ENCODE measurements at places on chromosomes 11 and 22.

- no peak for DNase-seq
Observed at GRCh38 chr11:78759071-78759470, 184.4 kb upstream of the NARS2 start.

DNA sequence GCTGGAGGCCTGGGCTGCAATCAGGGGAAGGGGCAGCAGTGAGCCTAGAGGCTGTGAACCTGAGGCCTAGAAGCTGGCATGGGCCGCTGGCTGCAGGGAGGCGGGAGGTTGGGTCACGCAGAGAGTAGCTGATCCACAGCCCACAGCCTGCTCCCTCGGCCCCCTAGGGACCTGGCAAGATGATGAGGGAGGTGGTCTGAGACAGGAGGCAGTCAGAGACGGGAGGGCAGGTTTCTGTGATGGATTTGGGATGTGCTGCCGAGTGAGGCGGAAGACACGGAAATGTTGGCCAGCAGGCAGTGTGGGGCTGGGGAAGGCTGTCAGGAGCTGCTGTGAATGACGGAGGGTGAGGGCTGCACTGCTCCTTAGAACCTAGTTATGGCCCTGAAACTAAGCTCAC is 22.7 kb downstream of the LRFN4 start:
- no peak for DNase-seq

DNA sequence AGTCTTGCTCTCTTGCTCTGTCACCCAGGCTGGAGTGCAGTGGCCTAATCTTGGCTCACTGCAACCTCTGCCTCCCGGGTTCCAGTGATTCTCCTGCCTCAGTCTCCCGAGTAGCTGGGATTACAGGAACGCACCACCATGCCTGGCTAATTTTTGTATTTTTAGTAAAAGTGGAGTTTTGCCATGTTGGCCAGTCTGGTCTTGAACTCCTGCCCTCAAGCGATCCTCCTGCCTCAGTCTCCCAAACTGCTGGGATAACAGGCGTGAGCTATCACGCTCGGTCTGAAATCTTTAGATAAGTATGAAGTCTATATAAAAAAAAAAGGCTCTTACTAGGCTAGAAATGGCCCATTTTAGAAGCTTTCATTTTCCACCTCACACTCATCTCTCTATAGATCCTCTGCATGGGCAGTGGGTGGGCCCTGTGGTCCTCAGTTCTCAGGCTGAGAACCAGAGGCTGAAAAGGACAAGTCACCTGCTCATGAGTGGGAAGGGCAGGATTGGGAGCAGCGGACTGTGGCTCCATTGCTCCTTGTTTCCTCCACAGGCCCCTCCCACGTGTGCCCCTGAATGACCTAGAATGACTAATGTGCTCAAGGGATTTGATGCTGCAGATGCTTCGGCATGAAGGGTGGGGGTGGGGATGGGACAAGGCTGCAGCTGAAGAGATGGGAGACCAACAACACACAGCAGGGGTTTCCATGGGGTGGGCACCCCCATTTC is 19.8 kb upstream of the PRAME start:
- DNase-seq = no peak

- DNase-seq = no peak
Observed at GRCh38 chr11:131185915-131186314, 184.5 kb upstream of the NTM start.

DNA sequence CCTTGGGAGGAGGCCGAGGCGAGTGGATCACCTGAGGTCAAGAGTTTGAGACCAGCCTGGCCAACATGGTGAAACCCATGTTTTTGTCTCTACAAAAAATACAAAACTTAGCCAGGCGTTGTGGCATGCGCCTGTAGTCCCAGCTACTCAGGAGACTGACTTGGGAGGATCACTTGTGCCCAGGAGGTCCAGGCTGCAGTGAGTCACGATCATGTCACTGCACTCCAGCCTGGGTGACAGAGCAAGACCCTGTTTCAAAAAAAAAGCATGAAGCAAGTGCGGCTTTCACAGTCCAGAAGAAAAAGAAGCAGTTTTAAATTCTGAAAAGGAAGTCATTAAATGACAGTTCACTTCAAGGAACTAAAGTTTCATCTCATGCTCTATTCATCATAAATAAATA is 7.1 kb upstream of the LTO1 start:
- no peak for DNase-seq

DNA sequence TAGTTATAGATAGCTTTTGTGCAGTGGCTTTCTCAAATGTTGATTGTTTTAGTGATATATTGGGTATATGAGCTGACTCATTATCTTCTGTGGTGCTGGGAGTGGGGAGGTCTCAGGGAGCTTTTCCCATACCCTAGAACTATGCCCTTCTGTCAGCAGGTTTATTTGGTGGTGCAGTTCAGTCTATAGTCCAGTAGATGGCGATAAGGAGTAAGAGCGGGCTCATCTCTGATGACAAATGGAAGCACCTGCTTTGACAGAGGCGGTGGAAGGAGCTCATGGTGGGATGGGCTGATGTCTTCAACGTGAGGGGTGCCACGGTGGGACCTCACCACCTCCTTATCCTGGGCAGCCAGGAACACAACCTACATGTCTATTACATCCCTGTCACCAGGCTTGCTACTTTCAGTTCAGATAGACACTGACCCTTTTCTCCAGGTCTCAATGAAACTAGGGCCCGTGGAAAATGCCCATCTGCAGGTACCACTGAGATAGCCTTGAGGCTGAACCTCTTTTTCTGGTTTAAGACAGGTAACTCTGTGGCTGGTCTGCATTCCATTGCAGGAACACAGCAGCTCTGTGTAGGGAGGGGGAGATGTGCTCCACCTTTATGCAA is 13.0 kb upstream of the OR6A2 start:
- DNase-seq = peak; percentile 68

DNA sequence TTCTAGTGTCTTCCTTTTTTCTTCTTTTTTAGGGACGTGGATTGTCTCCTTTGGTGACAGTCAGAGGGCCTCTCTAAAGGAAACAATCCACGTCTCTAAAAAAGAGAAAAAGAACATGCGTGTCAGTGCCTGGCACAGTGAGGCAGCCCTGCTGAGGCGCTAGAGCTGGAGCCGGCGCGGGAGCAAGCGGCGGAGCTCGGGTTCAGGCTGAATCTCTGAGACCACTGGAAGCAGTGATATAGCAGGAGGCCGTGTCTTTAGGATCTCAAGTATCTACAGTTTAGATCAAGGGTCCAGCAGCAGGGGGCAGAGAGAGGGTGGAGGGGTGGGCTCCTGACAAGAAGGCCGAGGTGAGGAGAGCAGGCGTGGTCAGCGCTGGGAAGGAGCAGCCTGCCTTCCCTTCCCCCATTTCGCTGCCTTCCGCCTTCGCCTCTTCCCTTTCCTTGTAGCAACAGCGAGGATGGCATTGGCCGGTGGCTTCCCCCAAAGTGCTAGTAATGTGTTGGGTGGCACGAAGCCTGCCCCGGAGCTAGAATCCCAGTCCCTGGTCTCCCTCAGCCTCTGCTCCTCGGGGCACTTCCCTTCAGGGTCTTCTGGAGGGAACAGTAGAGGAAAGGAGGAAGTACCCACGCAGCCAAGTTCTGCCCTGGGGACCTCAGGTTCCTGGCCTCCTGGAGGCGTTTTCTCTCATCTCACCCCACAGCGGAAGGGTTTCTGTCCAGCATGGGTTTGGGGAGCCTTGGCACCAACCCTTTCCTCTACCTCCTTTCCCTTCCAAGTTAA is 28.2 kb upstream of the RAB1B start:
- no peak for DNase-seq

- no peak for DNase-seq
Observed at GRCh38 chr11:103587901-103588788, 448.3 kb upstream of the DDI1 start.

DNA sequence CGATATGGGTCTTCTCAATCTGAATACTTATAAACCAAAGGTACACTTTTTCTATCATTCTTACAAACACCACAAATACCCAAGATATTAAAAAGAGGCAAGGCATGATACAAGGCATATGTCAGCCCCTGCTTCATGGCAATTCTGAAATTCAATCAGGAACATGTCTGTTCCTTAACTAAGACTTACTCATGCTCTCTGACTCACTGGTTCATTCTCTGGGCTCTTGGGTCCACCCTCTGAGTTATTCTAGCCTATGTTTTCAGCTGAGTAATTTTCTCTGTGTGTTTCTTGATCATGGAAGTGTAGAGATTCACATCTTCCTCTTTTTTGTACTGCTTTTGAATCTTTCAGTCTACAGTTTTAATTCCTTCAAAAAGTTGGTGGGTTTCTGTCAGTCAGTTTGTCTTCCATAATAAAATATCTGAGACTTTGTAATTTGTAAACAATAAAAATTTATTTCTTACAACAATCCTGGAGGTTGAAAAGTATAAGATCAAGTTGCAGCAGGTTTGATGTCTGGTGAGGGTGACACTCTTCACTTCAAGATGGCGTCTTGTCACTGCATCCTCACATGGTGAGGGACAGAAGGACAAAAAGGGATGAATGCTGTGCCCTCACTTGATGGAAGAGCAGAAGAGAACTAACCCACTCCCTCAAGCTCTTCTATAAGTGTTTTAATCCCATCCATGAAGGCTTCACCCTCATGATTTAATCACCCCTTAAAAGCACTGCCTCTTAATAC is 211.7 kb downstream of the FAM76B start:
- peak; percentile 17 for DNase-seq

GRCh38 chr22:42174062-42174461 is 43.5 kb upstream of the CYP2D6 start:
- DNase-seq = no peak

GRCh38 chr11:31606893-31607292 is 97.3 kb downstream of the ELP4 start:
- no peak for DNase-seq
